ENCODE measurements at places on chromosomes 7 and 10.

DNA sequence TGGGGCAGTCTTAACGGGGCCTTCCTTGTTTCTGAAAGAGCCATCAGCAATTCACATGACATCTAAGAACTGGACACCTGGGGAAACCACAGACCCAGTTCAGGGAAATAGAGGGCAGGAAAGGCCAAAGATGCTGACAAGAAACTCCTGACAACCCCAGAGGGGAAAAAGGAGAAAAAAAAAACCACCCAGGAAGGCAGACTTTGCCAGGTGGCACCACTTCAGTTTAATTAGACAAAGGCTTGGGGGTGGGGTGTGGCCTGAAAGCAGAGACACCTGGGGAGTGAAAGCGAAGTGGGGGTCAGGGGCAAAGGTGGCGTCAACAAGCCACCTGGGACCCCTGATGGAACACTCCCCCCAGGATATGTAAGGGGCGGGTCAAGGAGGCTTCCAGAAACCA, 53.6 kb downstream of the RAB11FIP2 start:
- DNase-seq, result no peak

- no peak for DNase-seq
These were observed 1.2 kb downstream of the PURB start for GRCh38 chr7:44883961-44884620.

GRCh38 chr10:58543141-58543540, 30.5 kb downstream of the BICC1 start:
- DNase-seq, result no peak

DNA sequence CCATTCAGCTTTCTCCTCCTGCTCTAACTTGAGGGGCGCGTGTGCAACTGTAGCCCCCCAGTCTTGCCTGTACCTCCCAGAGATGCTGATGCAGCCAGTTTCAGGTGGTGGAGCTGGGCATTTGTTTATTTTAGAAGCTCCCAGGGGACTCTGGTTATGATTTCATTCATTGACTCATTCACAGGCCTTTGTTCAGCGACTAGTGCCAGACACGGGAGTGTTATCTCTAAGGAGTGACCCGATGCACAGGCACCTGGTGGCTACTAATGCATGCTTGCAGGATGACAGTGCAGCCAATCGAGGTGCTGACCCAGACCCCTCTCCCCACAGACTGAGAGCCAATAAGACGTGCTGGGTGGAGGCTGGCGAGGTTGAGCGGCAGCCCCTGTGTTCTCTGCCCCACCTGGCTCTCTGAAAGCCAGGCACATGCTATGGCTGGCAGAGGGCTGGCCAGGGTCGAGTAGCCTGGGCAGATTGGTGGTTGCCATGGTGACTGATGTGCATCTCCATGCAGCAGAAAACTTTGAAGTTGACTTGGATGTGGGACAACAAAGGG, 19.7 kb upstream of the SLC18A2 start:
- no peak for DNase-seq

DNA sequence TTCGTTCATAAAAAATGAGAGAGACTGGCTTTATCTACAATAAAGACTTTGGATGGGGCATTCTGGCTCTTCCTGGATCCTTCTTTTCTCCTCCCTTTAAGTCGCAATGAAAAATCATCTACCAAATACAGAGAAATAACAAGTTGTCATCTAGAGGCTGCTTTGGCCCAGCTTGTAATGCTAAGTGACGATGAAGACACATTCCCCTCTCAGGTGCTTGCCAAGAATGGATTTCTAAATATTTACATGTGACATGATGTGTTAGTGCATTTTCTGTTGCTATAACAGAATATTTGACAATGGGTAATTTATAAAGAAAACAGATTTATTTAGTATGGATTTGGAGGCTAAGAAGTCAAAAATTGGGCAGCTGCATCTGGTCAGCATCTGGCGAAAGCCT, 308.6 kb upstream of the NPVF start:
- DNase-seq, result no peak

DNA sequence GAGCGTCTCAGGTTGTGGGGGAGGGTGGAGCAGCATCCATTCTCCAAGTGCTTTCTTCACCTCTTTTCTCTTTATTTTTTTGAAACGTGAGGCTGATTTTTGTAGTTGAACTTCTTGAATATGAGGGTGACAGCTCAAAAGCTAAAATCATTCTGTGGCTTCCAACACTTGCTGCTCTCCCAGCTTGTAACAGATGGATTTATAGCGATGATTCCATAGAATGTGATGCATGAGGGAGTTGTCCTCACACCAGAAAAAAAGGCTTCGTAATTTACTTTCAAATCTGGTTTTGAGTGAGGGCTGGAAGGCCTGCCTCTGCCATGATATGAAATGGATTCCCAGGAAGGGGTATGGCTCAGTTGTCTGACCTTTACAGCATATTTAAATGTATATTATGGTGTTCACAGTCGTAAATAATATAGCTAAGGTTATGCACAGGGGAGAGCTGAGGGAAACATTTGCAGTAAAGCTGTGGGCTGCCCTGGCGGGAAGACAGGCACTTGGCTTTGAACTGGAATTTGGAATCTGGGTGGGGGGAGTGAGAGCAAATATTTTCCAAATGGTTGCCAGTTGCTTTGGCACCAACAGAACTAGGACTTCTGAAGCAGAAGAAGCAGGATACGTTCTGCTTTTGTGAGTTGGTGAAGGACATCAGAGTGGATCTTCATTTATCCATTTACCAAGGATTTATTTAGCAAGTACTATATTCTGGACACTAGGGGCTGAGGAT, 166.7 kb downstream of the SORCS3 start:
- no peak for DNase-seq

GRCh38 chr10:114634609-114634979, 23.5 kb downstream of the ABLIM1 start:
- no peak for DNase-seq

DNA sequence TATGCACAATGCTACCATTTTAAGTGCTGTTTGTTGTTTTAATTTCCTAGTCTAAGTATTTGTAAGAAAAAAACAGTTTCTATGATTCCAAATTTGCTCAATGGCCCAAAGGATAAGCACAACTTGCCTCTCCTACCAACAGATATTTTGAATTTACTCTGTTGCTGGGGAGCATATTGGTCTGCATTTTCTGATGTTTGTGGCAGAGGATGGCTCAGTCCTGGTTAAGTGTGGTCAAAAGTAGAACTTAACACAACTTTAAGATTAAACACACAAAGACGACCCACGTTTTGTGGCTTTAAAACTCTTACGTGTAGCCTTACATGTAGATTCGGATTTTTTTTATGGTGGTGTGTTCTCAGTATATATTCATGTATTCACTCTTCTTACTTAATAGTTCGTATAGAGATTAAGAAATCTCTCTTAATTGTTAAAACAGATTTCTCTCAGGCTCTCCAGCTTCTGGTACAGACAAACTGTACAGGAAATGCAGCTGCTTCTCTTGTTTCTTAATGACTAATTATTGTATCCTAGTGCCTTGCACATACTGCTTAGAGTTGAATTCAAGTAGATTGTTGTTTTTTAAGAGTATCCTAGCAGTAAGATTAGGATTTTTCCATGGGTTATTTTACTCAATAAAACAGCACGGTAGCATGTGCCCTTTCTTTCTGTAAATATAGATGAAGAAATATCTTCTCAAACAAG, 86.2 kb downstream of the GPR85 start:
- DNase-seq, result no peak

GRCh38 chr7:73560109-73560835, 2.8 kb upstream of the BCL7B start:
- DNase-seq, result no peak

All from hypothalamus (tissue), 51 donors.